ENCODE measurements at places on chromosomes 13 and 19. TPM values are rescaled to one million over a fixed set of nuclear protein-coding genes. Genes with fewer than 3 reads are reported as not detected.

The LGI4 gene
- total RNA-seq: not detected

DNA sequence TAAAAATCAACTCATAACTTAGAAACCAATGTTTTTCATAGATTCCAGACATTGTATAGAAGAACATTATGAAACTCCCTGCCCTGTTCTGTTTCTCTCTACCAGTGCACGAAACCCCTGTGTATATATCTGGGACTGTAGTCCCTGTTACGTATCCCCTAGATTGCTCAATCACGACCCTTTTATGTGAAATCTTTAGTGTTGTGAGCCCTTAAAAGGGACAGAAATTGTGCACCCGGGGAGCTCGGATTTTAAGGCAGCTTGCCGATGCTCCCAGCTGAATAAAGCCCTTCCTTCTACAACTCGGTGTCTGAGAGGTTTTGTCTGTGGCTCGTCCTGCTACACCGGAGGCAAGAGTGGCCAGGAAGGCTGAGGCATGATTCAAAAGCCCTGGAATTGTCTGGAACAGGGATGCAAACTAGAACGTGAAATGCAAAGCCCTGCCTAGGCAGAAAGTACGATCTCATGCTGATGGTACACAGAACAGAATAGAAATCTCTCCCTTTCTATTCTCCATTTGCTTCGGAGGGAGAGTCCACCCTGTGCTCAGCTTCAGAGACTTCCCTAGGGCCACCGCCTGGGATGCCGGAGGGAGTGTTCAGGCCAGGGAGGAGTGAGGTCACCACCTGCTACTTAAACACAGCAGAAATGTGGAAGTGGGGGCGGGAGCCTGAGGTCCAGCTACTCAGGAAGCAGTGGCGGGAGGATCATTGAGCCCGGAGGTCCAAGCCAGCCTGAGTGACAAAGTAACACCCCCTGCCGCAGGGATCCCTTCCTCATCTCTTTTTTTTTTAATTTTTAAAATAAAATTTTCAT lies 758 bp upstream of the ZNF888 start:
- no peaks in the 10 kb centered on the region for H3K27me3 ChIP-seq
- peak; percentile 28 for DNase-seq
- H3K4me3 ChIP-seq: peak overlapping the region; percentile 51

GRCh38 chr13:105177265-105177900 lies 1358.1 kb downstream of the EFNB2 start:
- H3K4me3 ChIP-seq: no peak overlapping the region
- no peaks in the 10 kb centered on the region for H3K4me1 ChIP-seq
- H3K27ac ChIP-seq: no peak overlapping the region
- no peaks in the 10 kb centered on the region for H3K36me3 ChIP-seq
- no peaks in the 10 kb centered on the region for H3K27me3 ChIP-seq
- no peak for DNase-seq

DNA sequence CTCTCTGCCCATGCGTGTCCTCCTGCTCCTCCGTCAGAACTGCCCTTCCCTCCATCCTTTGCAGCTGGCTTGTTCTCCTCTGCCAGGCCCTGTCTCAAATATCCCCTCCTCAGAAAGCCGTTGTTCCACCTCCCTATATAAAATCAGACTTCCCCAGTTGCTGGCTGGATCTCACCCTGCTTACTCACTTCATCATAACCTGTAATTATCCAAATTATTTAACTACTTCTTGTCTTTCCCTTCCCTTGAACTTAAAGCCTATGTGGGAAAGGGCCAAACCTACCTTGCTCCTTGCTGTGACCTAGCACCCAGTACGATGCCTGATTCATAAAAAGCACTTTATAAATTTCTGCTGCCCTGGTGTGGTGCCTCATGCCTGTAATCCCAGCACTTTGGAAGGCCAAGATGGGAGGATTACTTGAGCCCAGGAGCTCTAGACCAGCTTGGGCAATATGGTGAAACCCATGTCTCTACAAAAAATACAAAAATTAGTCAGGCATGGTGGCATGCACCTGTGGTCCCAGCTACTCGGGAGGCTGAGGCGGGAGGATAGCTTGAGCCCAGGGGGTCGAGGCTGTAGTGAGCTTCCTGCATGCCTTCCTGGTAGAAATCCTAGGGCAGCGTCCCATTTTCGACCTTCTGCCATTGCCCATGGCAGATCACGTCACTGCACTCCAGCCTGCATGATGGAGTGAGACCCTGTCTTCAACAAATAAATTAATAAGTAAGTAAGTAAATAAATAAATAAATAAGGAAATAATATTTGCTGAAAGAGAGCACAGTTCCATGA lies 39.5 kb upstream of the ZNF536 start:
- no peaks in the 10 kb centered on the region for H3K27me3 ChIP-seq
- H3K36me3 ChIP-seq: no peaks in the 10 kb centered on the region
- H3K27ac ChIP-seq: no peak overlapping the region
- H3K4me1 ChIP-seq: no peaks in the 10 kb centered on the region
- DNase-seq: no peak

Data from SJSA1 (cell line).